Iris pigment epithelial cell (primary cell): ENCODE measurements at places on chromosomes 4 and X.

DNA sequence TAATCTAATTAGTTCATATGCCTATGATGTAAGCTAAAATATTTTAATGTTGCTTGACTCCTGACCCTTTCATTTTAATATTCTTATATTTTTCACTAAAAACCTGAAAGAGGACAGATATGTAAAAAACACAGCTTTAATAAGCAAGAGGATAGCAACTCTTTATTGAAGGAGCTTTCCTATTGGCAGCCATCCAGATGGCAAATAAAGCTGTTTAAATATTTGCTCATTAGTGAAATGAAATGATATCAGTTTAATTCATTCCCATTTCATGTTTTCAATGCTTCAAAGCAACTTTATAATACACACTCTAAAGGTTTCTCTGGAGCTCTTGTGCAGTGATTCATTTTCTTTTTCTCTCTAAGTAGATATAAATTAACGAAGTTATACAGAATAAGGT lies 473.4 kb downstream of the PCDH7 start:
- no peak for DNase-seq

GRCh38 chr4:111126340-111126739 lies 503.5 kb upstream of the PITX2 start:
- DNase-seq = no peak

DNA sequence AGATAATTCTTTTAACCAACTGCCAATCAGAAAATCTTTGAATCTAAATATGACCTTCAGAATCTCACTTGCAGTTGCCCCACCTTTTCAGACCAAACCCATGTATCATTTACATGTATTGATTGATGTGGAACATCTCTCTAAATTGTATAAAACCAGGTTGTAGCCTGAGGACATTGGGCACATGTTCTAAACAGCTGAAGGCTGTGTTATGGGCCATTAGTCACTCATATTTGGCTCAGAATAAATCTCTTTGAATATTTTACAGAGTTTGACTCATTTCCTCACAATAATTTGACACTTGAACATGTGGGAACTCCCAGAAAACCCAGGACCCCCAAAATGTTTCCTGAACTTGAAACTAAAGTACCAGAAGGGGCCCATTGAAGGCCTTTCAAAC lies 58.7 kb downstream of the UGT2B10 start:
- DNase-seq = no peak

- peak; percentile 42 for DNase-seq
Observed at GRCh38 chrX:45801554-45801953, 600.9 kb upstream of the DIPK2B start.

GRCh38 chr4:85028910-85029309 lies 62.4 kb upstream of the WDFY3 start:
- DNase-seq = peak; percentile 53

DNA sequence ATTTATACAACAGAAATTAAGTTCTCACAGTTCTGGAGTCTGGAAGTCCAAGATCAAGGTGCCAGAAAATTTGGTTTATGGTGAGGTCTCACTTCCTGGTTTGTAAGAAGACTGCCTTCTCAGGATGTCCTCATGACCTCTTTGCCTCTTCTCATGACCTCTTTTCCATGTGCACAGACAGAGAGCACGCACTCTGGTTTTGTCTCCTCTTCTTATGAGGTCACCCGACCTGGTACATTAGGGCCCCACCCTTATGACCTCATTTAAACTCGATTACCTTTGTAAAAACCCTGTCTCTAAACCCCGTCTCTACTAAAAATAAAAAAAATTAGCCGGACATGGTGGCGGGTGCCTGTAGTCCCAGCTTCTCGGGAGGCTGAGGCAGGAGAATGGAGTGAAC lies 155.9 kb downstream of the KIT start:
- DNase-seq = no peak

DNA sequence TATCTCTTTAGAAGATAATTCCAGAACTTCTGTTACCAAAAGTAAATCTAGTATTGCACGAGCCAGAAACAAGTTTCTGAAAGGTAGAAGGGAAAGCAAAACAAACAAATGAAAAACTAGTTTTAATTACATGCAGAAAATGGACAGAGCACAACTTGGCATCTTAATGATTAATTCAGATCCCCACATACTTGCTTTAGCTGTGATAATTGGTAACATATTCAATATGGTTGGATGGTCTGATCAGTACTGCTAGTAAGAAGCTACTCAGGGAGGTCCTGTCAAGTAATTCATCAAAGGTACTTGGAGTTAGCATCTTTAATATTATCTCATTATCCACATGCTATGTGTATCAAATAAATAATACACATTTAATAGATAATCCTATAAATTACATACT lies 204.3 kb downstream of the TRAM1L1 start:
- no peak for DNase-seq

GRCh38 chr4:79528241-79528706 lies 120.2 kb upstream of the GK2 start:
- DNase-seq = peak; percentile 9

DNA sequence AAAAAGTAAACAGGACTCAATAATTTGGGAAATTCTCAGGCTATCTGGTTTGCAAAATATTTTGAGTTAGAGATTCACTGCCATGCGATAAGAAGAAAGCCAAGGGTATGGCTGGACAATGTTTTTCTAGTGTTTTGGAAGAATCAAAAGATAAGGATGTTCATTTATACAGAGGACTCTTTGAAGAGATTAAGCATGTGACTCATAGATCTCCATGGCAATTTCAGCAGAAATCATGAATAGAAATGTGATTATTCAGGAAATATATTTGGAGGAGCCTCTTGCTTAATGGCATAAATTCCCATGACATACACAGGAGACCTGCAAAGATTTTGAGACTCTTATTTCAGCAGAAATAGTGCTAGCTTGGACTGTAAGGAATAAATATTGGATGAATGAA lies 16.7 kb upstream of the FRAS1 start:
- peak; percentile 51 for DNase-seq

DNA sequence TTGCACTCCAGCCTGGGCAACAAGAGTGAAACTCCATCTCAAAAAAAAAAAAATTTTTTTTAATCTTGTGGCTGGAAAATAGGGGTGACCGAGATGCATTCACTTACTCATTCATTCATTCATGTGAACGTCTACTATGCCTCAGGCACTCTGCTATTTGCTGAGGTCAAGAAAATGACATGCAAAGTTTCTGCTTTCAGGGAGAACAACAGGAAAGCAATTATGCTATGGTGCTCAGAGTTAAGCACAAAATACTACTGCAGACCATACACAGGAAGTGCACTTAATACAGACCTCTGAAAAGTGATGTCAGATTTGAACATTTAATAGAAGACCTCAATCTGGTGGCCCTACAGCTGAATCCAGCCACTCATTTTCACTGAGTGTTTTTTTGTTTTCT lies 59.6 kb upstream of the DUSP21 start:
- DNase-seq = no peak

DNA sequence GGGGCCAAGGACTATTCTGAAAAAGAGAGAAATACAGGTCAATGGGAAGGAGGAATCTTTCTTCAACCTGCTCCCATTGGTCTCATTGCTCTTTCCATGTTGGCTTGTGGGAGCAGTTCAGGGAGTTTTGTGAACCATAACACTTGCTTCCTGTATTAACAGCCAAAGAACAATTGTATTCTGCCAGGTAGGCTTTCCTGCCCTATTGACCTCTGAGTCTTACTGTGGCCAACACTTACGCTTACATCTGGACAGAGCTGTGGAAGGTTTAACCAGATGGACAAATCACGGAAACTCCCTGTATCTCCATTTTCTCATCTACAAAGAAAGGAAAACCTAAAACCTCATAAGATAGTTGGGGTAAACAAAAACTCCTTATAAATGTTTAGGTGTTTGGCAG lies 30.7 kb downstream of the MID1IP1 start:
- no peak for DNase-seq

DNA sequence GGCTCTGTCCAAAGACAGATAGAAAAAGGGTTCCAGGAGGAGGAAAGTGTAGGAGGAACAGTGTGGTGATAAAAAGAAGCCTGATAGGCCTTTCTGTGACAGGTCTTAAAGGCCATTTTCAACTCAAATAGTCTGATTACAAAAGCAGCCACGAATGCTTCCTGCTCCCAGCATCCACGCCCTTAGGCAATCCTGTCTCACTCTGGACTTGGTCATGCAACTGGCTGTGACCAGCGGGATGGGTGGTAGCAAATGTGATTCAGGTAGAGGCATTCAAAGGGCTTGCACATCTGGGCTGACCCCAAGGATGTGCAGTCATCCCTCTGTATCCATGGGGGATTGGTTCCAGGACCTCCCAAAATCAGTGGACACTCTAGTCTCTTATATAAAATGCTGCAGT lies 14.4 kb upstream of the SEPSECS start:
- DNase-seq = peak; percentile 20

- no peak for DNase-seq
Observed at GRCh38 chr4:77100234-77100633, 24.4 kb upstream of the CCNI start.

DNA sequence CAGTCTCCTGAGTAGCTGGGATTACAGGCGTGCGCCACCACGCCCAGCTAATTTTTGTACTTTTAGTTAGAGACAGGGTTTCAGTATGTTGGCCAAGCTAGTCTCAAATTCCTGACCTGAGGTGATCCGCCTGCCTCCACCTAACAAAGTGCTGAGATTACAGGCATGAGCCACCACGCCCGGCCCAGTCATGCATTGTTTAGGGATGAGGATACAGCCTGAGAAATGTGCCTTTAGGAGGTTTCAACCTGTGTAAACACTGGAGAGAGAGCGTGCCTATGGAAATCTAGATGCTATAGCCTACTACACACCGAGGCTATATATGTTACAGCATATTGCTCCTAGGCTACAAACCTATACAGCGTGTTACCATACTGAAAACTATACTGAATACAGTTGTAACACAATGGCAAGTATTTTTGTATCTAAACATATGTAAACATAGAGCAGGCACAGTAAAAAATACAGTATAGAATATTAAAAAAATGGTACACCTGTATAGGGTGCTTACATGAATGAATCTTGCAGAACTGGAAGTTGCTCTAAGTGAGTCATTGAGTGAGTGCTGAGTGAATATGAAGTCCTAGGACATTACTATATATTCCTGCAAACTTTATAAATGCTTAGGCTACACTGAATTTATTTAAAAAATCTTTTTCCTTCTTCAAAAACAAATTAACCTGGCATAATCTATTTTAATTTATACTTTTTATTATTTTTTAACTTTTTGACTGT lies 588.2 kb upstream of the ADGRL3 start:
- DNase-seq = peak; percentile 10

GRCh38 chr4:8727131-8727530 lies 134.6 kb downstream of the CPZ start:
- DNase-seq = no peak

DNA sequence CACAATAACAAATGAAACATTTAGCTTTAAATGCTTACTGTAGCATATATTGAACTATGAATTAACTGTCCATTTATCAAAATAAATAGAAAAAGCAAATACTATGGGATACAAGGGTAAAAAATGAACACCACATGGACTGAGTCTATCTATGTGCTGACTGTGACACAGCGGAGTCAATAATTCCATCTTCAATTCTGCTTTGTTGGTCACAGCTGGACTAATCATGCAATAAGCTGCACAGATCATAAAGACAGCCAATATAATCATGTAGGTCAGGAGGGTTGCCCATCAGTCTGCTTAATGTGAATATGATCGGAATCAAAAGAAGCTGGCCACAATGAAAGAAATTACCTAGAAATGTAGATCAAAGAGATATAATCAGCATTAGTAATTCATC lies 95.7 kb upstream of the FAM47A start:
- no peak for DNase-seq

- peak; percentile 89 for DNase-seq
Observed at GRCh38 chr4:26557164-26557563, 26.7 kb upstream of the TBC1D19 start.

DNA sequence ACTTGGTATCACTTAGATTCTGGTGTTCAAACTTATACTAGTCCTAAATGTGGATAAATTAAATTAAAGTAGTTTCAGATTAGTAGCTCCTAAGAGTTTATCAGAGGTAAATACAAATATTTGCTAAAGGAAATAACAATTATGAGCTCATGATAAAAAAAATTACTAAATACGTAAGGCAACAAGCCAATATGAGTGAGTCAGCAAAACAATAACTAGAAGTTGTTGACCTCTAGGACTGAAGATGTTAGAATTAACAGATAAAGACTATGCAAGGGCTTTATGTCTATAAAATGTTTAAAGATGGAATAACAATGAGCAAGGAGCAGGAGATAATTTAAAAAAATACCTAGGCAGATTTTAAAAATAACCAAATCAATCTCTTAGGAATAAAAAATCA lies 195.8 kb downstream of the CLCN4 start:
- DNase-seq = no peak

- DNase-seq = no peak
Observed at GRCh38 chrX:130857207-130857606, 45.8 kb downstream of the ENOX2 start.

GRCh38 chr4:103405415-103405814 lies 207.3 kb upstream of the CENPE start:
- DNase-seq = no peak

DNA sequence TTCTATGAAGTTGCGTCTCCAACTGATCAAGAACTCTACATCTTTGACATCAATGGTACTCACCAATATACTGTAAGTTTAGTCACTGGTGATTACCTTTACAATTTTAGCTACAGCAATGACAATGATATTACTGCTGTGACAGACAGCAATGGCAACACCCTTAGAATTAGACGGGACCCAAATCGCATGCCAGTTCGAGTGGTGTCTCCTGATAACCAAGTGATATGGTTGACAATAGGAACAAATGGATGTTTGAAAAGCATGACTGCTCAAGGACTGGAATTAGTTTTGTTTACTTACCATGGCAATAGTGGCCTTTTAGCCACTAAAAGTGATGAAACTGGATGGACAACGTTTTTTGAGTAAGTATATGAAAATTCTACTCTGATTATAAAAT lies 162.3 kb downstream of the DCTD start:
- no peak for DNase-seq

DNA sequence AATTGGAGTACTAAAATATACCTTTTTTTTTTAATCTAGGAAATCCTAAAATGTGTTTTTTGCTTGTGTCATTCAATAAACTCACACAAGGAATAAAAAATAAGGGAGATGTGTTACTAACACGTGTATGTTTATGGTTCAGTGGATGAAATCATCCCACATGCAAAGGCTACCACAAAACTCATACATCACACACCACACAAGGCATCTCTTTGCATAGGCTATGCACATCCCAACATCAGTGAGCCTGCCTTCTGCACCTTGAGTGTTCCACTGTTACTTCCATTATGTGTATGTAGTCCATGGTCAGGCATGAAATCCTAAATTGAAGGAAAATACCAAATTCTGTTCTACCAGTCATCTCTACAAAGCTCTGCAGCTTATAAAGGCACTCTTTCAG lies 213.1 kb downstream of the DCTD start:
- no peak for DNase-seq

GRCh38 chr4:19473569-19473968 lies 778.1 kb upstream of the SLIT2 start:
- peak; percentile 44 for DNase-seq

DNA sequence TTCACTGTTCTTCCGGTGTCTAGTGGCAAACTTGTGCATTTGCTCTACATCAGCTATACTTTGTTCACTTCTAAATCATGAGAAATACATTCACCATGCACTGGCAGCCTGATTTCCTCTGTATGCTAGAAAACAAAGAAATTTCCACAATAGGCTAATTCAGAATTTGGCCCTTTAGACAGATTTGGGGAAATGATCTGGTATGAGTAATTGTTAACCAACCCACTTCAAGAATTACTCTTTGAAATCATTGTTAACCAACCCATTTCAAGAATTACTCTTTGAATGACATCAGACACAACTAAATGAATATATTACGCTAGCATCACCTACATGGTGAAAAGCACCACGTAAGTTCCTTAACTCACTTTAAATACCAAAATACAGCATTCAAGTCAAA lies 14.6 kb downstream of the APBB2 start:
- no peak for DNase-seq

GRCh38 chr4:17272154-17272553 lies 239.7 kb downstream of the QDPR start:
- peak; percentile 4 for DNase-seq
